Hematopoietic multipotent progenitor cell treated with erythropoietin and hydrocortisone succinate and interleukin-3 and kit ligand, for 4 days (in vitro differentiated cells): ENCODE measurements at places on chromosomes 3 and 15.

- DNase-seq: no peak
These were observed 45.2 kb downstream of the CNTN6 start for GRCh38 chr3:1138036-1138435.

- no peak for DNase-seq
These were observed 3.4 kb downstream of the IL20RB start for GRCh38 chr3:136960838-136961836.

GRCh38 chr3:28050885-28051284, 190.5 kb upstream of the CMC1 start:
- DNase-seq: peak; percentile 12

DNA sequence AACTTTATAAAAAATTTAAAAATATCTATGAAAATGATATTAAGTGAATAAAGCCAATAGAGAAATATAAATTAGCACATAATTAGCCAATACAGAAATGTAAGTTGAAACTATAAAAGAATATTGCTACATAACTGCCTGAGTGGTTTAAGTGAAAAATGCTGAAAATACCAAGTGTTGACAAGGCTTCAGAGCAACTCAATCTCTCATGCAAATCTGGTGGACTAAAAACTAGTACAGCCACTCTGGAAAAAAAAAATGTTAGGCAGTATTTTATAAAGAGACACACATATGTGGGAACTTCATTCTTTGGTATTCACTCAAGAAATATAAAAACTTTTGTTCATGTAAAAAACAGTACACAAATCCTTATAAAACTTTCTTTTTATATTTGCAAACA, 833.7 kb upstream of the ROBO1 start:
- DNase-seq: no peak

- no peak for DNase-seq
These were observed 183.4 kb downstream of the OR4M2 start for GRCh38 chr15:22263738-22264137.

DNA sequence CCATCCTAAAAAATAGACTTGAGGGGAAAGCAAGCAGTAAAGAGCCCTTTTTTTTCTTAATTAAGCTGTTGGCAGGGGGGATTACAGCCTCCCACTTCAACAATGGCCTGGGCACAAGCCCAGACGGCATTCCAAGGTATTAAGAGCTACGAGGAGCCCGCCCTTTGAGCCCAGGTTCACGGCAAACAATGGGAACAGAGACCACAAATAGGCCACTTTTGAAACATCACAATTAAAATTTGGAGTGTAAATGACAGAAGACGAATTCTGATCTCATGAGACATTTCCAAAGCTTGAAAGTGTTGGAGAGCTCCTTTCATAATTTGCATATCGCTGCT, 8.9 kb downstream of the CHSY1 start:
- DNase-seq: no peak

DNA sequence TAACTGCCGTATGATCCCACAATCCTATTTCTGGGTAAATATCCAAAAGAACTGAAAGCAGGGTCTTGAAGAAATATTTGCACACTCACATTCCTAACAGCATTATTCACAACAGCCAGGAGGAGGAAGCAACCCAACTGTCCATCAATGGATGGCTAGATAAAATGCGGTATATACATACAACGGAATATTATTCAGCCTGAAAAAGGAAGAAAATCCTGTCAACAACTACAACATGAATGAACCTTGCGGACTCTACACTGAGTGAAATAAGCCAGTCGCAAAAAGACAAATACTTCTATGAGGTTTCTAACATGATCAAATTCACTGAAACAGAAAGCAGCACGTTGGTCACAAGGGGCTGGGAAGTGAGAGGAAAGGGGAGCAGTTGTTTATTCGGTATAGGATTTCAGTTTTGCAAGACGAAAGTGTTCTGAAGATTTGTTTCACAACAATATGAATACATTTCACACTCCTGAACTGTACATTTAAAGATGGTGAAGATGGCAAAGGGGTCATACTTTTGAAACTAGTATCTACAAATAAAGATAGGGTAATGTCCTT, 6.2 kb downstream of the DLG1 start:
- no peak for DNase-seq

- DNase-seq: peak; percentile 92
These were observed 94.7 kb downstream of the SSR3 start for GRCh38 chr3:156460206-156460611.

GRCh38 chr3:90180096-90180495, 1072.7 kb downstream of the EPHA3 start:
- no peak for DNase-seq

- DNase-seq: no peak
These were observed 16.3 kb downstream of the GXYLT2 start for GRCh38 chr3:72904163-72904562.

DNA sequence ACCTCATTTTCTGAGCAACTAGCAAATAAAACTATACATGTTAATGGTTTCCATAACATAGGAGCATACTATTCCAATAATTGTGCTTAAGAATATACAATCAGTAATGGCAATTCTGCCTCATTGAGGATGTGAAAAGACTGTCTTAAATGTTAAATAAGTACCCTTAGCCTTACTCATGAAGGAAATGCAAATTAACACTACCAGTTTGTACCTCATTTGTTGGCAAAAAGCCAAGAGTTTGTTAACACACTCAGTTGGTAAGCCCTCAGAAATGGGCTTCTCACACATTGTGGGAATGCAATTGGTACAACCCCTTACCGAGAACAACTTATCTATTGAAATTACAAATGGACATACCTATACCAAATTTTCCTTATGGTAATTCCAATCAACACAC, 9.2 kb upstream of the STT3B start:
- peak; percentile 35 for DNase-seq

DNA sequence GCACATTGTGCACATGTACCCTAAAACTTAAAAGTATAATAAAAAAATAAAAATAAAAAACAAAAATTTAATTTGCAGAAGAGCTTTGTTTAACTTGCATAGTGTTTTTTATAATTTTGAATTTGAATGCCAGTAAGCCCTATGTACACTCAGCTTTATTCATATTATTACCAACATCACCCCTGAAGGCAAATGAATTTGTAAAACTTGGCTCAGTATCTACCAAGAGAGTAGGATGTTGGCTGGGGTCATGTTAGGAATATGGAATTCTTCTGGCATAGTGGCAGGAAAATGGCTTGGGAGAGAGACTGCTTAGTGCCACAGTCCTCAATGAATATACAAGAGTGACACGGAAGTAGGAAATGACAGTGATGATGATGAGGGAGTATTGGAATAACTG, 30.7 kb downstream of the TRPC1 start:
- DNase-seq: no peak

DNA sequence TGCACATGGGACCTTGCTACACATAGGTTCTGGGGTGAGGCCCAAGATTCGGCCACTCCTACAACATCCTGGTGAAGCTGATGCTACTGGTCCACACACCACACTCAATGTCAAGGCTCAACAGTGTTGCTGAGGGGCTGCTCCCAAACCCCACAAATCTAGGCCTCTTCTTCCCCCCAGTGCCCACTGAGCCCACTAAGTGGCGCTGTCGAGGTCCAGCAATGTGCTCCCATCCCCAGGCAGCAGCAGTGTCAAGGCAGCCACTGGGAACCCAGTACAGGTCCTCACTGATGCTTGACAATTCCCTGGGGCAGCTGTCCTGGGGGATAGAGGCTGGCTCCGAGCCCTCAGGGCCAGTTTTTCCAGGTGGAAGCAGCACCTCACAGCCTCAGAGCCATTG, 21.5 kb downstream of the SCN5A start:
- peak; percentile 41 for DNase-seq

DNA sequence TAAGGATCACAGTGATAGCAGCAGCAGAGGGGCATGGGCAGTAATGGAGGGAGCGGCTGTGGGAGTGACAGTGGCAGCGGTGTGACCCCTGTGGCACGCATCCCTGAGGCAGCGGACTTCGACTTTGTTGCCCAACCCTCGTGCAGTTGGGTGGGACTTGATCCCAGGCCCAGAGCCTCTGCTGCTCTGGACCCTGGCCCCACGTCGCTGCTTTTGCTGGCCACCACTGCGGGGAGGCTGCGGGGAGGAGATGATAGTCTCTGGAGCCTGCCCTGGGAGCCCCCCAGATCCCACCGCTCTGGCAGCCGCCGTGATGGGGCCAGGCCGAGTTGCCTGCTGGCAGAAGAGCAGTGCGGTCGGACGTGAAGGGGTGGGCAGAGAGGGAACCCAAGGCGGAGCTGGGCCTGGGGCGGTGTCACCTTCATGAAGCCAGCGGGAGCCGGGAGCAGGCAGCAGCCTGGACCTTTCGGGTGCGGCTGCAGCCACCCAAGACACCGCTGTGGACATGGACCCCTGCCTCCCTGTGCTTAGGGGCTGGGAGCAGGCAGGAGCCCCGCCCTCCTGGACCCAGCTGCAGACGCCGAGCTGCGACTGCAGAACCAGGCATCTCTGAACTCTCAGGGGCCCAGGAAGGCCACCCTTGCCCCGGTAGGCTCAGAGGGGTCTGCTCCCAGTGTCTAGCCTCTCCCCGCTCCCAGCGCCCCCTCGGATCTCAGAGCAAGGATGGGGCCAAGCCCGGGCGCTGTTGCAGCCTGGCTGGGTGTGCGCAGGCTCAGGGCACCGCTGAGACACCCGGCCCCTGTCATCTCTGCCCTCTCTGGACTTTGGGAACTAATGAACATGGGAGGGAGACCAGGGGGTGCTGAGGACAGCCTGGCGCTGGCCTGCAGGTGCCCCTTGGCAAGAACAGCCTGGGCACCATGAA, 38.3 kb downstream of the COMMD2 start:
- no peak for DNase-seq

DNA sequence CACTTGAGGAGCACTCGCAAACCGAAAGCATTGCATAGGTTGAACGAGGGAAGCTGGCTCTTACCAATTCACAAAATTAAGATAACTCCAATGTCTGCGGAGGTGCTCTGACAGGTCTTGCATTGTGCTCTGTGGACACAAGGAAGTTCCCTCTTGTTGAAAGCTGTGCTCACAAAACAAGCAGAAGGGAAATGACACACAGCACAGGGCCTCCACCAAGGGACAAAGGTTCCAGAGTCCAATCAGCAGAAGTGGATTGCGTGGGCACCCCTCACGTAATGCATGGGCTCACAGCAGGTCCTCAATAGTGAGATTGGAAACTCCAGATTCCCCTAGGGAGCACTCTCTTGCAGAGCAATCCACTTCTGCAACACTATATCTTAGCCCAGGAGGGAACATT, 89.9 kb downstream of the ATP10A start:
- no peak for DNase-seq

DNA sequence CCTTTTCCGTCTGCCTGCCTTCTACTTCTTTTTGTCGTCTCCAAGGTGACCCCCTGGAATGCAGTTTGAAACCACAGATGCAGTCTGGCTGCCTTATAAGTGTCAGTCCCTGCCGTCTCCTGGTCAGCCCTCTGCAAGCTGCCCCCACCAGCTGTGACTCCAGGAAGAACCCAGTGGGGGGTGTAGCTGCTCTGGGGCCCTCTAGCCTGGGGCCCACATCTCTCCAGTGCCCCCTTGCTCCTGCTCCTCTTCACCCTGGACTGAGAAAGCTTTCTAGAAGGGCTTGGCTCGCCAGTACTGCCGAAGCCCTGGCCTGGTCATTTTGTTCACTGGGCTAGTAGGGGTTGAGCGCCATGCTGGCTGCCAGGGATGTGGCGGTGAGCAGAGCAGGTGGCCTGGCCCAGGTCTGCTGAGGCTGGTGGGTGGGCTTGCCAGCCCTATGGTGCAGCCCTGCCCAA, 21.3 kb downstream of the SYNM start:
- DNase-seq: no peak

GRCh38 chr3:38843898-38844297, 27.9 kb upstream of the SCN10A start:
- DNase-seq: peak; percentile 79

GRCh38 chr3:126540342-126540849, 16.4 kb downstream of the CHST13 start:
- DNase-seq: peak; percentile 94

DNA sequence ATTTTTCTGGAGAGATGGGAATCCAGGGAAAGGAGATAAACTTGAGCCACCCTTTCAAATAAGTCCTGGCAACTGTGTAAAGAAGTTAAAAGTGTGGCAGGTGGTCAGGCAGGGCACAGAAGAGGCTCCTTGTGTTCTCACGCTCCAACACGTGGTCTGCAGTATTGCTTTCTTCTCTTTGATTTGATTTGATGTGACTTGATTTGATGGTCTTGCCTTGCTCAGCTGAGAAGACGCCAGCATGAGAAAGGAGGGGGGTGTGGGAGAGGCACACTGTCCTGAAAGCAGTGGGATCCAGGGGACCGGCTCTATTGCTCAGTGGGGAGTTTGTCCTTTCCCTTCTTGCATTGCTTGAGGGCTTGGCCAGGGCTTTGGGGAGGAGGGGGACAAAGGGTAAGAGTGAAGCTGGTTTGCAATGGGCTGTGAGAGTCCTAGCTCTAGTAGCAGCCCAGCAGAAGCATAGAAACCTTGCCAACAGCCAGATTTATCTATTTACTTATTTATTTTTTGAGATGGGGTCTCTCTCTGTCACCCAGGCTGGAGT, 25.7 kb upstream of the NEO1 start:
- DNase-seq: no peak

- DNase-seq: no peak
These were observed 5.9 kb downstream of the MAPKAPK3 start for GRCh38 chr3:50622881-50623280.

DNA sequence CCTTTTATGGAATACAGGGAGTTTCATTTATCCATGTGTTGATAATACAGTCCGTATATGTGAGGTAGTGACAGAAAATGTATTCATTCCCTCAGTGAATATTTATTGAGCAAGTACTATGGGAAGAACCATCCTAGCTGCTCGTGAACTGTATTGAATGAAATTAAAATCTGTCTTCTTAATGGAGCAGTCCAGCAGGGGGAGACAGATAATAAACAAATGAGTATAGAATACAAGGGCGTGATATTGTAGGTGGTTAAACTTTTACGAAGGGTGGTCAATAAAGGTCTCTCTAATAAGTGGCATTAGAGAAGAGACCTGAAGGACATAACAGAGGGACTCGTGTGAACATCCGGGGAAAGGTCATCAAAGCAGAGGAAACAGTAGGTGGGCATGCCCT, 62.7 kb upstream of the OSTN start:
- DNase-seq: peak; percentile 35

GRCh38 chr15:75192307-75192706, 9.4 kb upstream of the C15orf39 start:
- no peak for DNase-seq

GRCh38 chr3:51508255-51508654, 8.4 kb upstream of the DCAF1 start:
- no peak for DNase-seq
